A549 treated with DMSO at 1 μM for 4 hours (cell line): ENCODE measurements at places on chromosomes 2 and 18. TPM values are rescaled to one million over a fixed set of nuclear protein-coding genes. Genes with fewer than 3 reads are reported as not detected.

Gene PSD4
- total RNA-seq: 9.1 to 11.2 TPM (median 10.6 TPM) in 5 replicates

Gene DCDC2C
- 0.15 to 0.50 TPM (median 0.36 TPM) in 5 replicates for total RNA-seq

Gene PPIL3
- 20.1 to 30.1 TPM (median 25.7 TPM) in 5 replicates for total RNA-seq

Gene TMEM182
- 4.8 to 6.3 TPM (median 5.3 TPM) in 5 replicates for total RNA-seq

Gene PMAIP1
- total RNA-seq: 11.9 to 16.4 TPM (median 14.1 TPM) in 5 replicates

Gene DSG1
- total RNA-seq: not detected in 5 replicates

Gene CHRND
- total RNA-seq: not detected in 5 replicates

Gene MSTN
- 0.02 TPM in 1 of 5 replicates, not detected in the others for total RNA-seq
